ENCODE measurements at places on chromosomes 2 and 18.

DNA sequence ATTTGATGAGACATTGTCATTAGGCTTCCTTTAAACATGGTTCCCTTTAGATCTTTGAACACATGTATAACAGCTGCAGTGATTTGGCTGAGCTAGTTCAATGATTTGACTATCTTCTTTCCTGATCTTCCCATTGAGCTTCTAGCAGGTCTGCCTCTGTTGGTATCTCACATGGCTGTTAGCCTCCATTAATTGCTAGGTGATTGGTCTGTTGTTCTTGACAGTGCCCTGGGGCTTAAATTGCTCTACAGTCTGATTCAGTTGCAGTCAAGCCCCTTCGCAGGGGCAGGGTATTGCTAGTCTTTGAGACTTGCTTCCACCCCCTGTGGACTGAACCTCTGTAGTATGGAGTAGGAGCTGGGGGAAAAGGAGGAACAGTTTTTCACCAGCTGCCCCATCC, 24.1 kb downstream of the SKA1 start:
- DNase-seq: no peak

GRCh38 chr2:212173756-212174510, 364.7 kb downstream of the ERBB4 start:
- no peak for DNase-seq

- DNase-seq: no peak
These were observed 45.4 kb upstream of the FAHD2A start for GRCh38 chr2:95356821-95357700.

GRCh38 chr2:196372276-196372809, 201.0 kb upstream of the STK17B start:
- no peak for DNase-seq

DNA sequence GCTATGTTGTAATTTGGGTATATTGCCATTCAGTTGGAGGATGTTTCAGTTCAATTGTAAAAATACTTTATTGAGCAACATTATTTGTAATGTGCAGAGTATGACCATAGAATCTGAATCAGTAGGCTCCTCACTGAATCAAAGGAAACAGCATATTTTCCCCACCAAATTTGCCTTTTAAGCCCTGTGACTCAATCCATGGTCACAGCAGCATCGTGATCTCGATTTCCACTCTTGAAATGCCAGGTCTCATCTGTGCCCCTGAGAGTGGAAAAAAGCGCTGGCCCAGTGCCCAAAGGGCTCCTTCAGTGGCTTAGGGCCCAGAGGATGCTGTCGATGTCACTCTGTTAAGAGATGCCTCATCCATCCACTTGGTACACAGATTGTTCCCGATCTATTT, 57.5 kb downstream of the FHOD3 start:
- no peak for DNase-seq

DNA sequence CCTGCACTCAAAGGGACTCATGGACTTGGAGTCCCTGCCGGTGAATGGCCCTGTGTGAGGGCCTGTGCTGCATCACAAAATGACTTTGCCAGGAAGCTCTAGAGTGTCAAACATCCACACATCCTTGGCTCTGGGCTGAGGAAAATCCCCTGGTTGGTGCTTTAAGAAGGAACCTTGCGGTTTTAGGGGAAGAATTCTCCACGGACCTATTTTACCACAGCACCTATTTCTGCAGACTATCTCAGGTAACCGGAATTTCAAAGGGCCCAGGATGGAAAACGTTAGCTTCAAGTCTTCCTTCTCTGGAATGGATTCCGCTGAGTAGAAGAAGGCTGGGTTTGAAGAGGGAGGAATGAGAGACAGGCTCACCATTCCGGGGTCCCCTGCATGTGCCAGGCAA, 166.2 kb downstream of the ALK start:
- DNase-seq: no peak

GRCh38 chr2:196253116-196253480, 81.7 kb upstream of the STK17B start:
- no peak for DNase-seq

DNA sequence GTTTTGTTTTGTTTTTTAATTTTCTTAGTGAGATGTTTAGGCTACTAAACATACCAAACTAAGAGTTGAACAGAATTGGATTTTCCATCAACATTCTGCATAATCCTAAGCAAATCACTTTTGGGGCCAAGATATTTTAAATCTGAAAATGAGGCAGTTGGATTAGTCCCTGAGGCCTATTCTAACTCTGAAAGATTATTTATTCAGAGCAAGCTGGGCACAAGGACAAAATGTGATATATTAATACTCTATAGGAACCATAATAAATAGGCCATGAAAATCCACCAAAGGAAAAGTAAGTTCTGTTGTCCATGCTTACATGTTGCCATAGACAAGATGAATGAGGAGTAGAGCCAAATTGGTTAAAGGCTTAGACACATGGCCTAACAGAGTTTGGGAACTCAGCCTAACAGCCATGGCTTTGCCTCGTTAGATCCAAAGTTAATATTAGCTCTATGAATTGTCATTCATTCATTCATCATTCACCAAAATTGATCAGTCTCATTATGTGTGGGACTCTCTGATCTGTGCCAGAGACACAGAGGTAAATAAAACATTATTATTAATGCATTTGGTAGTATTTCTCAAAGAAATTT, 183.5 kb downstream of the SCG2 start:
- no peak for DNase-seq

- no peak for DNase-seq
These were observed 56.5 kb downstream of the HPCAL1 start for GRCh38 chr2:10359246-10359645.

GRCh38 chr2:218329027-218329825, 27.4 kb upstream of the CATIP start:
- DNase-seq: no peak

- DNase-seq: no peak
These were observed 178.8 kb downstream of the TMEM163 start for GRCh38 chr2:134539981-134540380.

- DNase-seq: no peak
These were observed 184.7 kb downstream of the GFPT1 start for GRCh38 chr2:69202327-69202726.

GRCh38 chr18:60794802-60795201, 422.2 kb upstream of the MC4R start:
- DNase-seq: no peak

GRCh38 chr2:95296880-95297487, at the start of gene KCNIP3:
TSS of gene KCNIP3 (plus strand) at chr2:95297347. CDS start at chr2:95297439, 92 bp downstream.
- no peak for DNase-seq

GRCh38 chr2:209472112-209472832, 48.4 kb downstream of the MAP2 start:
- DNase-seq: no peak

DNA sequence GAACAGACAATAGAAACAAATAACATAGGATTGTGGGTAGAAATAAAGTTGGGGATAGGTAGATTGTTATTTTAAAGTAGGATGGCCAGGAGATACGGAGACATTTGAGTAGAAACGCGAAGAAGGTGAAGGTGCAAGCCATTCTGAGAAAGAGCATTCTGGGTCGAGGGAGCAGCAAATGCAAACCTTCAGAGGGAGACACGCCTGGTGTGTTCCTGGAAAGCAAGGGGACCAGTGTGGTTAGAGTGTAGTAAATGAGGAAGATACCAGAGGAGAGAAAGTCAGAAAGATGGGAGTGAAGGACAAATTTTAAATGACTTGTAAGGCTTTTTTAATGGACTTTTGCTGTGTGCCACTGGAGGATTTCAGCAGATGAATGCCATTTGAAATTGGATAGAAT, 1.7 kb downstream of the CYP20A1 start:
- DNase-seq: no peak
